Dermis lymphatic vessel endothelial cell (primary cell): ENCODE measurements at places on chromosomes 6 and 20. TPM values are rescaled to one million over a fixed set of nuclear protein-coding genes. Genes with fewer than 3 reads are reported as not detected.

The OOEP gene
- total RNA-seq = 0.22 TPM in 1 of 2 replicates, not detected in the other

The ESR1 gene
- not detected in 2 replicates for total RNA-seq

The TPX2 gene
- 6.3 and 7.7 TPM in 2 replicates for total RNA-seq

The CLPSL1 gene
- not detected in 2 replicates for total RNA-seq
